ENCODE measurements at places on chromosomes 4 and X.

DNA sequence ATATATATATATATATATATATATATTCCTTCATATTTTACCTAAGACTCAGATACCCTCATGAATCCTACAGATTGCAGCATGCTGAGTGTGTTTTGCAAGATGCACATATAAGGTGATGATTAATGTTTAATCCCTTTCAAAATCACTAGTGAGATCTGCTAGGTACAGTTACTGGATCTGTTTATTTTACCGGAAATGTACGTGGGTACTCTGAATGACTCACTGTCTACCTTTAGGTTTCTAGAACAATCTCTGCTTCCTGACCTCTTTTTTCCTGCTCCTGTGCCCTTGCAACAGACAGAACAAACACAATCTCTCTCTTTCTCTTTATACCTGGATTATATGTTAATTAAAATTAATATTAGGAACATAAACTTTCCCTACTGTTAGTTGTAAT is 379.6 kb downstream of the FAM133A start:
- no peak for DNase-seq

DNA sequence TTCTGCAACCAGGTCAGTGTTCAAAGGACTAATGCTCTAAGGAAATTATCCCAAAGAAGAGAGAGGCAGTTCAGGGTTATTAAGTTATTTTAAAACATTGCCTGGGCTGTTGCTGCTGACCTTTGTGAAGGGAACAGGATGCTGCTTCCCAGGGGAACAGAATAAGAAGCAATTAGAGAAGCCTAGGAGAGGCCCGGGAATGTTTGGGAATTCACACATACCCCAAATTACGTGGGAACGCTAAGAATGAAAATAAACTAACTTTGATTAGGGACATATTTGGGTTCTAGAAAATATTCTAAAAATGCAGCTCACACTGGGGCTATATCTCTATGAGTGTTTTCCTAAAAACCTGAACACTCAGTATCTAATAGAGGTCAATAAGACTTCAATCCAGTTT is 243.1 kb upstream of the FTHL17 start:
- no peak for DNase-seq

GRCh38 chr4:188959424-188959823 is 820.2 kb downstream of the TRIML1 start:
- no peak for DNase-seq

- no peak for DNase-seq
These were observed 190.9 kb upstream of the BANK1 start for GRCh38 chr4:101599620-101600019.

GRCh38 chrX:107677501-107677901 is 49.2 kb downstream of the PRPS1 start:
- DNase-seq: no peak

DNA sequence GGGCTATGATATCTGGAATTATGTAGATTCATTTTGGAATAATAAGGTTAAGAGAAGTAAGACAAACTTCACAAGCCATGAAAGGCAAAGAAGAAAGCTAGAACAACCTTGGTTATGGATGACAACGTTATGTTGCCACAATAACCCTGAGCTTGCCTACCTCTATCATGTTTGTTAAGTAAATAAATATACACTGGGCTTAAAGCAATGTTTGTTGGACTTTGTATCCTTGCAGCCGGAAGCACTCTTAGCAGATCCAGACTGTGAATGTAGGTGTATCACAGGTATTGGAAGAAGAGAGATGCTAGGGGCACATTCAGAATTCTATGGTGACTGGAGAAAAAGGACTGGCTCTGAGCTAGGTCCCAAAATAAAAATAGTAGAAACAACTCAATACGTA is 214.4 kb downstream of the HS3ST1 start:
- DNase-seq: no peak

DNA sequence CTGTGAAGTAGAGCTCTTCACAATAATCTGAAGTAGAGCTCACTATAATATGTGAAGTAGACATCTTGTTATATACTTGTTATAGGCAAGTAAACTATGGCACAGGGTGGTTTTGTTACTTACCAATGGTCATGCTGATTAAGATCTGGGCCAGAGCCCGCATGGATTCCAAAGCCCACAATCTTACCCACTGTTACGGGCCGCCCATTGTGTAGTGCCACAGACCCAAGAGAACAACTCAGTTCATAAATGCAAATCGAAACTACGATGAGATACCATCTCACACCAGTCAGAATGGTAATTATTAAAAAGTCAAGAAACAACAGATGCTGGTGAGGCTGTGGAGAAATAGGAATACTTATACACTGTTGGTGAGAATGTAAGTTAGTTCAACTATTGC is 46.9 kb upstream of the CT47C1 start:
- no peak for DNase-seq

DNA sequence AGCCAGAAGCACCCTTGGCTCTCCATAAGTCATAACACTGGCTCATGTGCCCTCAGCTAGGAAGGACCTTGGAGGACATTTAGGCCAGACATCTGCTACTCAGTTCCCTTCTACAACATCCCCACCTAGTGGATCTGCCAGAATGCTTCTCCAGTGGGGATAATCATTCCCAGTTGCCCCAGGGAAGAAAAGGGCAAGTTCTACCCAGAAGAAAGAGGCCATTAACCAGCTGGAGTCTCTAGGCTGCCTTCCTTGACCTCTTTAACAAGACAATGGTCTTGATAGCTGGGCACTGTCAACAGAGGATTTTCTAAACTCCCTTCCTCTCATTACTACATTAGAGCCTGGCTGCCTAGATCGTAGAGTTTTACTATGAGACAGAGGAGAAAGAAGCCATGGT is 42.0 kb downstream of the LGI2 start:
- no peak for DNase-seq

DNA sequence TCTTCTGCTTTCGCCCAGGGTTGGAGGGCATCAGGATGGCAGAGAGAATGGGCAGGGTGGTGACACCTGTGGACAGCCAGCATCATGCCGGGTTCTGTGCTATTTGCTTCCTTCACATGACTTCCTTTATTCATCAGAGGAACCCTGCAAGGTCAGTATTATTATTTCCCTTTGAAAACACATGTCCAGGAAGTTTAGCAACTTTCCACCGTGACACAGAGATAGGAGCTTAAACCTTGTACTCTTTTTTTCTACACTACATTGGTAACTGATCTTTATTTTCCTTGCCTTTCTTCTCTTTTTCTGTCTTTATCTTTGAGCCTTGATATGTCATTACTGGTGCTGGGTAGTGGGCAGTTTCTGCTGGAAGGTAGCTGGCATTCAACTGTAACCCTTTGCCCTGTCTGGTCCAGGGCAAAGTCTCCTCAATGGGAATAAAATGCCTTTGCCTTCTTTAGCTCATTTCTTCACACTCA is 5.0 kb upstream of the MGST2 start:
- no peak for DNase-seq

DNA sequence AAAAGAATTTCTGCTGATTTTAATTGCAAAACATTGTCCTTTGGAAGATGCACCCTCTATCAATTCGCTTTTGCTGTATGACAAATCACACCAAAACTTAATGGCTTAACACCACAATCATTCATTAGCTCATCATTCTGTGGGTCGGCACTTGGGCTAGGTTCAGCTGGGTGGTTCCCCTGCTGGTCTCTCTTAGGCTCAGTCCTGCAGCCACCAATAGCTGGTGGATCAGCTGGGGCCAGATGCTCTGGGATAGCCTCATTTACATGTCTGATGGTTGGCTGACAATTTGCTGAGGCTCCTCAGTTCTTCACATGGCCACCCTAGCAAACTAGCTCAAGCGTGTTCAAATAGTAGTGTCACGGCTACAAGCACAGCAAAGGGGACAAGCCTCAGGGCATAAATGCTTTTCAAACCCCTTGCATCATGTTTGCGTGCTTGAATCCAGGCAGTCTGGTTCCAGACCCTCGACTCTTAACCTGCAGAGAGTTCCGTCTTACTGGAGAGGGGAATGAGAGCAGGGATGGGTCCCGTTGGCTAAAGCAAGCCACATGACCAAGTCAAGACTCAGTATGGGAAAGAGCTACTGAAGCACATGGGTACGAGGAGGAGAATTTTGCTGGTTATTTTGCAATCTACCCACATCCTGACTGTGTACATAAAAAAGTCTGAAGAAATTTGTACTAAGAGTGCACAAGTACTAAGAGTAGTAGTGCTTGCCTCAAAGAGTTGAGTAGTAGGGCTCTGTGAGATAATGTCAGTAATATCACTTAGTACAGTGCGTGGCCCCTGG is 7.5 kb upstream of the ACSL1 start:
- DNase-seq: no peak

DNA sequence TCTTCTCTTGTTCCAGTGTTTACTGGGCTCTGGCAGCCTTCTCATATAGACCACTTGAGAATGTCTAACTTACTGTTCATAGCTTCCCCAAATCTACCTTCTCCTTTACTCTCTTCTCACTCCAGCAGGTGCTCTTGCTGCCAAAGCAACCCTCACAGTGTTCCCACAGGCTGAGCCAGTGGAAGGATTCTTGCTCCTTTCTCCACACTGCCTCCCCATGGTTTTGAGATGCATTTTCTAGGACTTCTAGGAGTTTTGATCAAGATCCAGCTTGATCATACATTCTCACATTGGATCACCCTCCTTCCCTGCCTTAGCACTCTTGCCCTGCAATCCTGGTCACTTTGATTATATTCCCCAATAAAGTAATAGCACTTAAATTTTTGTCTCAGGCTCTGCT is 230.8 kb downstream of the TMEM47 start:
- DNase-seq: no peak
